ENCODE measurements at places on chromosomes 2 and 18. TPM values are rescaled to one million over a fixed set of nuclear protein-coding genes. Genes with fewer than 3 reads are reported as not detected.

DNA sequence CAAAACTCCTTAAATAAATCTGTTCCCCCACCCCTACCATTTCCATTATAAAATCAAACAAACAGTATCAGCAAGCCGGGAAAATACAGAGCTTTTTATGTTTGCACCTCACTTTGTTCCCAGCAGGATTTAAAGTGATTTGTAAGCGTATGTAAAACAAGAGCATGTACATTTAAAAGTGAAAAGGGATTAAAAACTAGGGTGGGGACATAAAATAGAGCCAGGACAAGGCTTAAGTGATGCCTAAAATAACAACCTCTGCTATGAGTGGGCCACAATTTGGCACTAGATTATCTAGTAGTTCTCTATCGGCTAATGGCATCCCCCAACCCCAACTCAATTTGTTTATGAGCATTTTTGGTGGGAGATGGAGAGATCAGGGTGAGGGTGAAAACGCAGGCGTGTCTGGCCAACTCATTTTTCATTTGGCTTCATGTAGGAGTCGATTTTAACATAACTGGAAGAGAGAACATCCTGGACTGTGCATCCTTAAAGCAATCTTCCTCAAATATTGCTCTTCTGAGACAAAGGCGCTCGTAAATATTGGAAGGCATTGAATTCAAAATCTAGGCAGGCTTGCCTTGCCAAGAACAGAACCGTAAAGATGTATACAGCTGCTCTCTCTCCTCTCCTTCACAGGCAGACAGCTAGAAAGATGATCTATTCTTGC is 34.5 kb upstream of the TSPYL6 start:
- no peak for DNase-seq

DNA sequence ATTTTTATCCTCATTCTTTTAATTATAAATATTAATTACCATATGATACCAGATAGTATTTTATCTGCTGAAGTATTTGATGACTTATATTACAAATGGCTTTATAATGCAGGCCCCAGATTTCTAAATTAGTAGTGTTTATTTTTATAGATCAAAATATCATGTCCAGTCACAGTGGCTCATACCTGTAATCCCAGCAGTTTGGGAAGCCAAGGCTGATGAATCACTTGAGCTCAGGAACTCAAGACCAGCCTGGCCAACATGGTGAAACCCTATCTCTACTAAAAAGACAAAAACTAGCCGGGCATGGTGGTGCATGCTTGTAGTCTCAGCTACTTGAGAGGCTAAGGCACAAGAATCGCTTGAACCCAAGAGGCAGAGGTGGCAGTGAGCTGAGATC is 100.1 kb upstream of the ARHGAP15 start:
- no peak for DNase-seq

GRCh38 chr2:10240911-10241610 is 61.6 kb upstream of the HPCAL1 start:
- DNase-seq = no peak

- DNase-seq = no peak
Observed at GRCh38 chr18:39951142-39951720, 2003.8 kb upstream of the PIK3C3 start.

The WDR7 gene
- 9.0 TPM for polyA plus RNA-seq
